ENCODE measurements at places on chromosomes 7 and 10.

DNA sequence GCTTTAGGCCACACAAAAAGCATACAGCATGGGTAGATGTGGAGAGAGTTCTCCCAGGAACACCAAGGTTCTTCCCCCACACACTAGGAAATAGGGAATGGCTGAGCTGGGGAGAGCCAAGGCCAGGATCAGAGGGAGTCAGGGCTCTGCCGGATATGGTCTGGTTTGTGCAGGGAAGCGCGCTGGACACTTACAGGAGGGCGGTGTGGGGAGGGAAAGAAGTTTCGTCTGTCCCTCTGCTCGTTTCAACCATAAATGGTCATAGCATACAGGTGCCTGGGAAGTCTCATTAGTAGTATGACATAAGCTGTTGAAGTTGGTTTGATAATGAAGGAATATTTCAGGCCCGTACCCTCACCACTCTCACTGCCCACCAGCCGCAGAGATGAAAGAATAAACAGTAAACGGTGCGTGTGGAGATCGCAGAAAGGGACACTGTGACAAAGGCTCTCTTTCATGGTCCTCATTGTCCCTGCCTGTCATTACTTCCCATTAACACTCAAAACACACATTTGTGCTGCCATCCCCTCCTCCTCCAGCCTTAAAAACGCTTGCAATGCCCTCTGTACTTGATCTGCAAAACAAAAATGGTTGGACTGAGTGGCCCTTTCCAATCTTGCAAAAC is 207.2 kb downstream of the CELF2 start:
- no peak for DNase-seq

- DNase-seq = peak; percentile 51
Observed at GRCh38 chr7:64999165-65000004, 7.1 kb downstream of the ERV3-1 start.

- no peak for DNase-seq
Observed at GRCh38 chr10:12501324-12501723, 152.0 kb downstream of the CAMK1D start.

DNA sequence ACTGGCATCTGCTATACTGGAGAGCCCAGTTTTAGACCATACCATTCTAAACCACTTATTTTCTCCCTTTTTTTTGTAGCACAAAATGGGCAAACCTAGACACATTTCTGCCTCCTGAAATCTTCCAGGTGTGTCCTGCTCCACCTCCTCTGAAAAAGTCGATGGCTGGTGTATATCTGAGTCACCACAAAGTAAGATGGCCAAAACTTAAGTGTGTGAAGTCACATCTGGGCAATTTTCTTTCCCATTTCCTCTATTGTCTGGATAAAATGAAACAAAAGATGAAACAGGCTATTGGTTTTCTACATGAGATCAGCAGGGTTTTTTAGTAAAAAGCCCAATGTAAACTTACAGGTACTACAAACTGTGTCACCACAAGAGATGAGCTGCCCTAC is 65.5 kb downstream of the OSBPL3 start:
- no peak for DNase-seq

- no peak for DNase-seq
Observed at GRCh38 chr10:17423632-17424186, 30.7 kb downstream of the ST8SIA6 start.

GRCh38 chr7:2604608-2605174 is 27.1 kb upstream of the TTYH3 start:
- no peak for DNase-seq

DNA sequence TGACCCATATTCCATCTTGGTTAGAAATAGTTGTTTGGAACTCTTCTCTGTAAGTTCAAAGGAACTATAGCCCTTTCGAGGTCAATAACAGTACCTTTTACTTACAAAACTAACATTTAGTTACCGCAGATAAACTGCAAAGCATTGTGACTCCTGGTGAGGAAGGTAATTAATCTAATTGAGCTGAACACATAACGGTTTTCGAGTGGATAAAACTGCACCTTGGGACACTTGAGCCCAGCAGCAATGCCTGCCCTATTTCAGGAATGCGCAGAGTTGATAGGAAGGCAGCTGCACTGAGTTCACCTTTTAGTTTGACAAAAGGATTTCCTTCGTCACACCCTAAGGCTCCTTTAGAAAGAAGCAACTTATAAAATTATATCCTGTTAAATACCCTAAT is 75.4 kb downstream of the JAZF1 start:
- no peak for DNase-seq

Data from mucosa of gallbladder (tissue), 1 donor.